ENCODE measurements at places on chromosomes 12 and 14.
A peak's percentile ranks its signal among the peaks of the same experiment; 100 is the strongest.

DNA sequence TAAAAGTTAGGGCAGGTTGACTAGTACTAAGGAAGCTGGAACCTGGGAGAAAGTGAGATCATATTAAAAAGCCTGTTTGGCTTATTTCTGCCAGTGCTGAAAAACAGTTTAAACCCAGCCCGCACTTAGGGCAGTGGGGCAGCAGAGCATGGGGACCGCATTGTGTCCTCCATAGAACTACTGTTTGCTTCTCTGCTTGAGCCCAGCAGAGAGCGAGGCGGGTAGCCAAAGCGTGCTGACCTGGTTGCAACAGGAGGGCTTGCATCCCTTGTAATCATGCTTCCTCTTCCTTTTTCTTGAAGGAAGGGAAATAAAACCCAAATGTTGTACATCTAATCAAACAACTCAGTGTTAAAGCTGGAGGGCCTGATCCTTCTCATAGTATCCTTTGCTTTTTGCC is 82.5 kb upstream of the HOXC13 start:
- no peak for DNase-seq

GRCh38 chr12:121165316-121165715 is 32.6 kb downstream of the P2RX7 start:
- DNase-seq = no peak

DNA sequence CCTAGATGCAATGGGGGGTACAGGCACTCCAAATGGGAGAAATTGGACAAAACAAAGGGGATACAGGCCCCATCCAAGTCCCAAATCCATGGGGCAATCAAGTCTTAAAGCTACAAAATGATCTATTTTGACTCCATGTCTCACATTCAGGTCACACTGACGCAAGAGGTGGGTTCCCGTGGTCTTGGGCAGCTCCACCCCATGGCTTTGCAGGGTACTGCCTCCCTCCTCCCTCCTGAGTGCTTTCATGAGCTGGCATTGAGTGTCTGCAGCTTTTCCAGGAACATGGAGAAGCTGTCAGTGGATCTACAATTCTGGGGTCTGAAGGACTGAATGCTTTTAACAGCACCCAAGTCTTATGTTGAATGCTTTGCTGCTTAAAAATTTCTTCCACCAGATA is 274.5 kb upstream of the LRIG3 start:
- DNase-seq = no peak

DNA sequence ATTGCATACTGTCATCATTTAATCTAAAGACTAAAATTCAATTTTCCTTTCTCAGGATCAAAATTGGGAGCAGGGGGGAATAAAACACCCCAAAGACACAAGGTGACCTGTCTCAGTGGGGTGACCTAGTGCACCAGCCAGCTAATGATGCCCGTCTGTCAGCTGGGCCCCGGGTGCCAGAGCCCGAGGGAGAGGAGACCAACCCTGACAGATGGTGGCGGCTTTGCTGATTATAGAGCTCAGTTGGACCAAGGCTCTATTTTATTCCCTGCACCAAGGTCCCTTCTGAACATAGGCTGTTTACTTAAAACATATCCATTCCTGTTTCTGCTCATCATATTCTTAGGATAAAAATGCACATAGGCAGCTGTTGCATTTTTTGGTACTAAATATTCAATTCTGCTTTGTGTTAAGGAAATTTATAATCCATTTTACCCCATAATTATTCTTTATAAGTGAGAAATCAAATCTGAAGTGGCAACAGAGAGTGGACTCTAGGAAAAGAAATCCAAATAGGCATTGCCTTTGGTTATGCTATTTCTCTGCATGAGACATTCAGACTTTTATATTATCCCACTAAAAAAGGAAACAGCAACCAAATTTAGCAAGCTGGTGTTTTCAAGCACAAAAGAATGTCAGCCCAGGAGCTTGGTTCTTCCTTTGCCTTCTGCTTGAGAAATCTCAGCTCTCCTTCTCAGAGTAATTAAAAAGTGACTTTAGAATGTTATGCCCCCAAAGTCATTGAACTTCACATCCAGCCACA is 96.8 kb upstream of the IFNG-AS1 start:
- DNase-seq = no peak

DNA sequence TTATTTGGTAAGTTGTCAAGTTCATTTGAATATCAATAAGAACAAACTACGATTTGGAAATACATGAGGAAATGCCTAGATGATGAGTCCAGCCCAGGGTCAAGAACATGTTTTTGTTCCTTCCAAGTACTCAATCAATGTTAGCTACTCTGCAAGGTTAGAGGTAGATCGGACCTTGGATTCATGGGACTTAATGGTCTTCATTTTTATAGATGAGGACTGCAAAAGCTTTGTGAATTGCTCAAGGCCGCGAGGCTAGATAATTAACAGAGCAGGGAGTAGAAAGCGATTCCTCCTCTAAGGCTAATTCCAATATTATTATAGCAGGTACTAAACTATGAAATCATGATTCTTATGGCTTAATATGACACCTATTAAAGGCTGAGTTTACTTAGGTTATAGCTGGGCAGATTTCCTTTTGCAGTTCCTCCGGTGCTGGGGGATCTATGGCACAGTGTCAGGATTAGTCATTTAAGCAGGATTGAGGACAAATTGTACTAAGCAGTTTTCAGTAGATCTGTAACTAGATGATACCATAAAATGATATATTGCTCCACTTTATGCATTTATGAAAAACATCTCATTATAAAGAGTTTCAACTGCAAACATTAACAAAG is 19.8 kb downstream of the NR1H4 start:
- no peak for DNase-seq

- DNase-seq = no peak
These were observed 1277.0 kb downstream of the TMEM121 start for GRCh38 chr14:106803379-106803778.

GRCh38 chr12:124520265-124520701 is 47.1 kb downstream of the NCOR2 start:
- no peak for DNase-seq

DNA sequence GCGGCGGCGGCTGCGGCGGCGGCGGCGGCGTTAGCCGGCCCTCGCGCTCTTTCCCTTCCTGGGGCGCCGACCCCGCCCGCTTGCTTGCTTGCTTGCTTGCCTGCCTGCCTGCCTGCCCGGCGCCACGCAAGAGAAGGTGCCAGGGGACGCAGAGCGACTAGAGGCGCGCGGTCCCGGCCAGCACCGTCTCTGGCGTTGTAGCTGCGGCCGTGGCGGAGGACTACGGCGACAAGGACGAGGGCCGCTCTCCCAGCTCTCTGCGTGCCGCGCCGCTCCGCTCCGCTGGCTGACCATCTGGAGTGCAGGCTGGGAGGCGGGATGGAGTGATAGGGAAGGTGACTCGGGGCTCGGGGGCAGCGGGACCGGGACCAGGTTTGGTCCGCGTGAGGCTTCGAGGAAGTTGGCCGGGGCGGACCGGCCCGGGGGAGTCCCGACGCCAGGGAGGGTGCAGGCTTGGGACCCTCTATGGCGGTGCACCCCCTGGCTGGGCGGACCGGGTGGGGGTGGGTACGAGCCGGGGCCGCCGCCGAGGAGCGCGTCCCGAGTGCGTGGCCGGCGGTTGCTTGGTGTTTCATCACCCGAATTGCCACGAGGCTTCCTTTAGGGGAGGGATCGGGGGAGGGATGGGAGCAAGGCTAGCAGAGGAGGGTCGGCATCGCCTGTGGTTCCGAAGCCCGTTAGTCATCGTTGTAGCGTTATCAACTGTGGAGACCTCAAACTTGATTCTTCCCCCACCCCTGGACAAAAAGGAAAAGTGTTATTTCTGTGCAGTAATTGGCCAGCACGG is 471 bp downstream of the XPOT start:
- DNase-seq = peak; percentile 19

- DNase-seq = no peak
These were observed 51.8 kb upstream of the PSMC1 start for GRCh38 chr14:90204516-90204915.

DNA sequence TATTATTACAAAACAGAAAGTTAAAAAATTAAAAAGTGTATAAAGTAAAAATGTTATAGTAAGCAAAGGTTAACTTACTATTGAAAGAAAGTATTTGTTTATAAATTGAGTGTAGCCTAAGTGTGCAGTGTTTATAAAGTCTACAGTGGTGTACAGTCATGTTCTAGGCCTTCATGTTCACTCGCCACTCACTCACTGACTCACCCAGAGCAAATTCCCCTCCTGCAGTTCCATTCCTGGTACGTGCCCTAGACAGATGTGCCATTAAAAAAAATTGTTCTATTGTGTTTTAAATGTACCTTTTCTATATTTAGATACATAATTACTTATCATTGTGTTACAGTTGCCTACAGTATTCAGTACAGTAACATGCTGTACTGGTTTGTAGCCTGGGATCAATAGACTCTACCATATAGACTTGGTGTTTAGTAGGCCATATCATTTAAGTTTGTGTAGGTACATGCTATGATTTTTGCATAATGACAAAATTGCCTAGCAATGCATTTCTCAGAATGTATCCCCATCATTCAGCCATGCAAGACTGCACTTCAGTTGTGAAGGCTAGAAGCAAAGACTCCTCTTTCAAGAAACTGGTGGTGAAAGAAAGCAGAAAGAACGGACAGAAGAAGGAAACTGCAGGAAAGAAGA is 100.6 kb downstream of the DACT1 start:
- DNase-seq = no peak

GRCh38 chr14:76793956-76794355 is 18.7 kb downstream of the ANGEL1 start:
- DNase-seq = no peak

DNA sequence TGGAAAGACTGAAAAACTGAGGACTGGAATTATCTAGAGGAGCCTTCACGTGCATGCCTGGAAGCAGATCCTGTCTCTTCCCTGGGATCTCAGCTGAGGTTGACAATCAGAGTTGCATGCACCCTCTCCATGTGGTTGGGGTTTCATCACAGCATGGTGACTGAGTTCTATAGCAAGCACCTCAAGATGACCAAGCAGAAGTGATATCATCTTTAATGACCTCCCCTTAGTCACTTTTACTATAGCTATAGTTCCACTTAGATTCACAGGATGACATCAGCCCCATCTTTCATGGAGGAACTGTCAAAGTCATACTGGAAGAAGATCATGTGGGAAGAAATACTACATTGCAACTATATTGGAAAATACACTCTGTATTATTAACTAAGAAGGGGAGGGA is 105.8 kb upstream of the ATXN7L3B start:
- DNase-seq = no peak

DNA sequence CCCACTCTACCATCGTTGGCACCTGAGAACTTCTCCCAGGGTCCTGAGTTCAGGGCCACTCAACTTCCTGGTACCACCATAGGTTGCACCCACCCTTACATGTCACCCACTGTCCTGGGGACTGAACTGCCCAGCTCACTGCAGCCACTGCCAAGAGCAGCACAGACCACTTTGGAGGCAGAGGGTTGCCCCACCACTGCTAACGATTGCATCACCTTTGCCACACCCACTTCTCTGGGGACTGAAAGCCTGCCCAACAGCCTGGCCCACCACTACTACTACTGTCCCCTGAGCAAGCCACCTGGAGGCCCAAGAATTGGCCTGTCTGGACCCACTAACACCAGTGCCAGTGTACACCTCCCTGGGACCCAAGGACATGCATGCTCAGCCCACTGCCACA is 27.6 kb downstream of the CACNA2D4 start:
- no peak for DNase-seq

GRCh38 chr12:112018571-112019237 is 5.5 kb downstream of the ERP29 start:
- DNase-seq = no peak

DNA sequence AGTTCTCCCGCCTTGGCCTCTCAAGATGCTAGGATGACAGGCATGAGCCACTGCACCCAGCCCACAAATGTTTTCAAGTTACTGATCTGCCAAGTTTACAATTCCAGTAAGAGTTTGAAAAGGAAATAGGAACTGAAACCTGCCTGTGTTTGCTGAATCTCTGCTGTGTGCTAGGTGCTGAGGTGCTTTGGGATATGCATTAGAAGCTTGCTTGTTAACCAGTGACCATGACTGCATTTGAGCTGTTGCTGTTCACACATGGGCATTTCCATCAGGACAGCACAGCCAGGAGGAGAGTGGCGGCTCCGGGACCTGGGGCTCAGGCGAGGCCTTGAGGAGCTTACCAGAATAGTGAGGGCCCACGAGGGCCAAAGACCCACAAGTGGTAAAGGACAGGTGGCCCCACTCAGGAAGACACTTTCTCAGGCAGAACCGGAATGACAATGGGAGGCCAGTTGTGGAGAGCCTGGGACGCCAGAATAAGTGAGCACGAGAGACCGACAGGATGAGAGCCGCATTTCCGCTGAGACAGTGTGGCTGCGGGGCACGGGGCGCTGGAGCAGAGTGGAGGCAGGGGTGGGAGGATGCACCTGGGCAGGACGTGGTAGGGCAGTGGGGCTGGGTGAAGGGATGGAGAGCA is 54.5 kb upstream of the MMP17 start:
- peak; percentile 54 for DNase-seq

DNA sequence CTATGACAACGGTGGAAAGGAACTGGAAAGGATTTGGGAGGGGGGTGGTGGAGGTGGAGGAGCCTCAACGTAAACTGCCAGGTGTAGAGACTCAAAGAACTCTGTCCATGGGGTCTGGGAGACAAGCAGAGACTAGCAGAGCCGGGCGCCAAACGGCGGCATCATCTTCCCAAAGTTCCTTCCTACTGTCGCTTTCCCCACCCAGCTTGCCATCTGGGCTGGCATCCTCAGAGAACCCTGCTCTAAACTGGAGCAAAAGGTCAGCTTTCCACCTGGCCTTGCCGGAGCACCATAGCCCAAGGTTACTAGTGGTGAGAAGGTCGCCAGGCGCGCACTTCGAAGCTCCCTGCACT is 4.0 kb upstream of the IRF2BPL start:
- DNase-seq = no peak

- DNase-seq = no peak
These were observed 170.0 kb downstream of the KLHL28 start for GRCh38 chr14:44791730-44792129.

GRCh38 chr14:83425138-83425537 is 1891.5 kb upstream of the SEL1L start:
- no peak for DNase-seq

GRCh38 chr12:121701667-121702277 is 10.8 kb upstream of the TMEM120B start:
- no peak for DNase-seq

GRCh38 chr12:123109319-123109772 is 41.5 kb downstream of the PITPNM2 start:
- DNase-seq = no peak

DNA sequence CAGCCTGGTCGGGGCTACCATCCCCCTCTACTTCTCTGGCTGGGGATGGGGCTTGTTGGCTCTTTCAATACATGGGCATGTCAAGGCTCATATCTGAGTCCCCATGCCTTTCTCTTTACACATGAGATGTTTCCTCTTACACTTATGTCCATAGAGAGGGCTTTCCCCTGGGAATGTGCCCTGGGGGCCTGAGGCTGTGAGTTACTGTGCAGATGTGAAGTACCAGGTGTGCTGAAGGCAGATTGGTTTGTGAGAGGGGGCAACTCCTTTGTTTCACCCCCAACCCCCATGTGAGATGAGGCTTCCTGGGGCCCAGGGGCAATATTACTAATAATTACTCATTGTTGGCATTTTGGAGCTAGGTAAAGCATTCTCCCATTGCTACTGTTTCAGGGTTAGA is 32.8 kb downstream of the NRXN3 start:
- no peak for DNase-seq

GRCh38 chr12:7638064-7638759 is 27.5 kb downstream of the APOBEC1 start:
- DNase-seq = no peak

All from bone marrow (tissue), 2 donors.